ENCODE measurements at places on chromosomes 12 and 14.

DNA sequence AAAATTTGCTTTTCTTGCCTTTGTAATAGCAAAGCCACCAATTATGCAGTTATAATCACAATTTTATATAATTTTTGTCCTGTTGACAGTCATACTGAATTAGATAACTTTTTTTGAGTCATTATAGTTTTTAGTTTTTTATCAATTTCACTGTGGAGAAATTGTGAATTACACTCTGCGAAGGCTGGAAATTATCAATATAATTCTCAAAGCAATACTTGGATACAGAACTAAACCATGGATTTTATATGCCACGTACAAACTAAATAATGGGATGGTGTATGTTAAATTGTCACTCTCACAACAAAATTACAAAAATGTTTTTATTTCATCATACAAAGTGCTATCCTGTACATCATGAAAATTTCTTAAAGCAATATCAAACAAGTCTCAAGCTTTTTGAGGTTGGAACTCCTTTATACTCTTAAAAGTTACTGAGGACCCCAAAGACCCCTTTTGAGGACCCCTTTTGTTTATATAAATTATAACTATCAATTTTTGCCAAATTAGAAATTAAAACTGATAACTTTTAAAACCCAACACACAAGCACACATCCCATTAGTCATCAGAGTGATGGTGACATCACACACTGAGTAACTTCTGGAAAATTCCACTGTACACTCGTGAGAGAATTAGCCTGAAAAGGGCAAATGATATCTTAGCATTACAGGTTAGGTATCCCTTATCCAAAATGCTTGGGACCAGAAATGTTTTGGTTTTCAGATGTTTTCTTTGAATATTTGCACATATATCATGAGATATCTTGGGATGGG lies 19.8 kb upstream of the AQP2 start:
- DNase-seq: no peak

DNA sequence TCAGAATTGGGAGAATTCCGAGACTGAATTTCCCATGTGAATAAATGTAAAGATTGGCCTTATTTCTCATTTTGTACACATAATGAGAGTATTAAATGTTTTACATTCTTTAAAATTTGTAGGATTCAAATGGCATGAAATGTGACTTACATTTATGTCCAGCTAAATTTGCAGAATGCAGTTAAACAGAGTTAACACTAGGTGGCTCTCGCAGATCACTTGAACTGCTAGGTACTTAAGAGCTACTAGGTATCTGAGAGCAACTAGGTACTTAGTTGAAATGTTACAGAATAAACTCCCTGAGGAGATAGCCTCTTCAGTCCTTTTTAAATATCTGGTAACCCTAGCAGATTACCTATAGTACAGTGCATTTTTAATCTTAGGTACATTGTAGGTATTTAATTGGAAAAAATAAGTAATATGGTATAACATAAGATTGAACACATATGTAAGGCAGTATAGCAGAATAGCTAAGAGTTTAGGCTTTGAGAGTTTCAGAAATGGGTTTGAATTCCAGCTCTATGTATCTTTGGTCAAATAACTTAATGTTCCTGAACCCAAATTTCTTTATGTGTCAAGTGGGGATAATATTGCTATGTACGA lies 73.8 kb downstream of the KIAA0586 start:
- DNase-seq: peak; percentile 76

DNA sequence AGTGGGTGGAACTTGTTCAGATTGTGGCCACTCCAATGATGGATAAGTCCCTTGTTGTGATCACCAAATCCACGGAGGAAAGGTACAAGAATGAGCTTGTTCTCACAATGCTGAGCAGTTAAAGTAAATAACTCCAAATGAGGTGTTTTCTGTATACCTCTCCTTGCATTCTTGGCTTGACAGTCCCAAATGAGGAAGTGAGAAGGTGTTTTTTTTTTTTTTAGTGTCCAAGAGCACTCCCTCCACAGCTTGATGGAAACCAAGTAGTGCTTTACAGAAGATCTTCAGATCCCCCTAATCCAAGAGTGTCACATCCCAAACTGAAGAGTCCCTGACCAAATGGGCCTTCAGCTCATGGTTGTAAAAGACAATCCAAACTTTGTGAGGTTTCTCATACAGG lies 153.6 kb downstream of the ATP23 start:
- no peak for DNase-seq

DNA sequence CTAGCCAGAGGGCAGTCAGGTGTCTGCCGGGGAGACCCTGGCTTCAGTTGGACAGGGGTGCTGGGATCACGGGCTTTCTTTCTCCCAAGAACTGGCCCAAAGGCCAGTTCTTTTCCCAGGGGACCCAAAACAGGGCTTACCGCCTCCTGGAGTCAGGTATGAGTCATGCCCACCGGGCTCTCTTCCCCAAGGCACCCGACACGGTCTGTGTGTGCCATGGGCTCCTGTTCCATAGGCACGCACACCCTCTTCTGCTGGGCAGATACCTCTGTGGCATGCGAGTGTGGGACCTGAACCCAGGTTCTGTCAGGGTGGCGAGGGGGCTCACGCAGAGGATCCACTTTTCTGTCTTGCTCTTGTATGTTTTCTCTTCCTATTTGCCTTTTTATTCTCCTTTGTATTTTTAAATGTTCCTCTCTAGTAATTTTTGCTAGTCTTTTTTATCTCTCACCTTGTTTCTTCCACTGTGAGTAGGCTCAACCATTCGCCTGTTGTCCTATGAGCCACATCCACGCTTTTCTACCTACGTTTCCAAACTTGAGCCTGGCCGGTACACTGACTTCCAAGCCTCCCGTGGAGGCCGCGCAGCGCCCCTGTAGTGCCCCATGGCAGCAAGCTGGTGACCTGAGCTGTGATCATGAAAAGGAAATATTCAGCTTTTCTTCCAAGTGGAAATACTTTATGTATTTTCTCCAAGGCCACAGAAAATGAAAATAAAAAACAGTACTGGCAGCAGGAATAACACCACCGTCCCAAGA lies 362.2 kb downstream of the CACNA1C start:
- no peak for DNase-seq

- DNase-seq: no peak
Observed at GRCh38 chr12:120943482-120943881, 34.9 kb upstream of the HNF1A start.

- DNase-seq: no peak
Observed at GRCh38 chr14:81728447-81728846, 194.8 kb upstream of the SEL1L start.

- peak; percentile 16 for DNase-seq
Observed at GRCh38 chr14:91728616-91729183, 3.2 kb downstream of the CATSPERB start.

GRCh38 chr14:76931631-76932402 lies 96.7 kb downstream of the IRF2BPL start:
- DNase-seq: no peak

DNA sequence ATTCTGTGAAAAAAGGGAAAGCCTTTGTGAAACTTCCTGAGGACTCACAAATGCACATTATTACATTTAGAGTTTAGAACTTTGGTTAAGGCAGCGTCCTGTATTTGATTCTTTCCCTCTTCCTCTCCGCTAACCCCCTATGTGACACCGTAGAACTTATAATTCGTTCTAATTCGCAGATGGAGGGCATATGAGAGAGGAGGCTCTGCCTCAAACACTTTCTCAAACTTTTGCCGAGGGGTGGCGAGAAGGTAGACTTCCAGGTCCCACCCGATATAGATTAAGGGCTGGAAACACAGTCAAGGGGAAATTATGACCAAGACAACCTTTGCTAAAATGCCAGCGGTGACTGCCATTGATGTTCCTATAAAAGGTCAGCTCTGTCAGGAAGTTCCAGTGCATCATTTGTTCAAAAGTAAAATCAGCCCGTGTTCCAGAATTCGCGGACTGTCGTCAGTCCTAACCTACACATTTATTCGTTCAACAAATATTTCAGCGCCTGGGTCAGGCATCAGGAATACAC lies 904 bp upstream of the PAPOLA start:
- no peak for DNase-seq

DNA sequence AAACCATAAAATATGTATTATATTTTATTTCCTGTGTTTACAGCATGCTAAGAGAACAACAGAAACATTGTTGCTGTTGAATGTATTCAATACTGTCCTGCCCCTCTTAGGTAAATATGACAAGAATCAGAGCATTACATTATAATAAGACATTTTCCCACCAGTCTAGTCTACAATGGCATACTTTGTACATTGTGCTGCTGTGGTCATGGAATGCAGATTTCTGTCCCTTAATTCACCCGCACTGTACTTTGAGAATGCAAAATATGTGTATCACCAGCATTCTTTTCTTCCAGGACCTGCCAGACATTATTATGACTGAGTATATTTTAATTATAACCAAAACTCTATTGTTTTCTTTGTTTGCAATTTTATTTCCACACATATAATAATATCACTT lies 16.5 kb upstream of the OR10AD1 start:
- DNase-seq: no peak

DNA sequence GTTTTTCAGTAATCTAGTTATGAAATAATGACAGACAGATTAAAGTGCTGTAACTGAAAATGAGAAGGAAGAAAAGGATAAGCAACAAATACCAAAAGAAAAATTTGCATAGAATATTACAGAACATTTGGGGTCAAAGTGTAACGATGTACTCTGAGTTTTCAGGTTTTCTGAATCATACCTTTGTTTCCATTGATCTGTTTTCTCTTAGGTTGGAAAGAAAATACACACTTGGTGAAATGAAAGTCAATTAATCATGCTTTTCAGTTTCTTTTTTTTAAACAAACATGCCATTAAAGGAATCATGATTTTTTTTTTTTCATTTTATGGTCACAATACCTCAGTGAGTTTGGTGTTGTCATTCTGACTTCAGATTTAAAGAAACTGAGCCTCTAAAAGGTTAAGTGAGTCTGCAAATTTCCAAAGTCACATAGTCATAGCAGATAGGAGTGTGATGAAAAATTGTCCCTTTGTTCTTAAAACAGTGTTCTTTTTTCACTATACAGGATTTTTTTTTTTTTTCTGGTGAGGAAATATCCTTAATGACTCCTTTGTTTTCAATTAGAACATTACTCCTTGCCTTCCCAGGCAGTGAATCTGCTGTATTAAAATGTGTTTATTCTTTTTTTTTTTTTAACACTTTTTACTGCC lies 35.9 kb upstream of the PZP start:
- no peak for DNase-seq

GRCh38 chr12:27822076-27822712 lies 42.2 kb upstream of the MANSC4 start:
- peak; percentile 28 for DNase-seq

GRCh38 chr14:92613008-92613658 lies 99.6 kb downstream of the RIN3 start:
- DNase-seq: no peak

- no peak for DNase-seq
Observed at GRCh38 chr12:113285679-113286610, 49.0 kb downstream of the SLC8B1 start.

DNA sequence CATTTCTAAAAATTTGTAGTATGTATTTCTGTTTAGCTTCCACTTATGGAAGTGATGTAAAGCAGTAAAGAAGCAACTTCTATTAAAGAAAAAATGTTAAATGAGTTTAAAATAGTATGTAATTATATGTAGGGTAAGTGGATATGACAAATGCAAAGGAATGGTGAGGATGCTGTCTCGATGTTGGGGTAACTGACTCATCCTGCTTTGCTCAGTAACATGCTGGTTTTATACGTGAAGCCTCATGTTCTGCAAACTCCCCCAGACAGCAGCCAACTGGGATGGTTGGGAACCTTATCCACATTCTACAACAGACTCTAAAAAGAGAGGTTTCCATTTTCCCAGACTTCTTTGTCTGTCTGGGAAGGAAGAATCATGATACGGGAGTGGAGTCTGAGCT lies 1006.4 kb upstream of the TMEM132C start:
- DNase-seq: no peak

DNA sequence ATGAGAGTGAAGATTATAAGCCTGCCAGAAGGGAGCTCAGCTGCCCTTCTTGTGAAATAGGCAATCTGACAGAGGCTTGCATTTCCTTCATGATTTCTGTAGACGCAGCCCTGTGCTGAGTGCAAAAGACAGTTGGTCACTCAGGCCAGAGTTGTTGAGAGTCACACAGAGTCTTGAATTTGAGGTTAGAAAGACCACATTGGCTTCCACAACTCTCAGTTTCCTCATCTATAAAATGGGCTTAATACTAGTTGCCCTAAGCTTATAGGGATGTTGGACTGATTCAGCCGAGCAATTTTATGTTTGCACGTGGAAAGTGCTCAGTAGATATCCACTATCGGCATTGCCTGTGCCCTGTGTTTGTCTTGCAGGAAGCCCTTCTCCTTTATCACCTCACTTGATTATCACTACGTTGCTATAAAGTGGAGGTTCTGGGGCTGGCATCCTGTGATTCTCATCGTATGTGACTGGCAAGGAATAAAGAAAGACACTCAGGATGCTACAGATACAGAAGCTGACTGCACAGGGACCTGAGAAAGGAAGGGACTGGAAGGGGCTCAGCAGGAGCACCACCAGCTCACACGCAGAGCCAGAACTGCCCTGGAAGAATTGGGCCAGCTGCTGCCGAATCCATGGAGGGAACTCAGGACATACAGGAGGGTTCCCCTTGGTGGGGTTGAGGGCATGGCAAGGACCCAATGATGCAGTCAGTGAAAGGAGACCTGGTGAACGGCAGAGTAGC lies 19.8 kb upstream of the SERPINA4 start:
- DNase-seq: no peak

DNA sequence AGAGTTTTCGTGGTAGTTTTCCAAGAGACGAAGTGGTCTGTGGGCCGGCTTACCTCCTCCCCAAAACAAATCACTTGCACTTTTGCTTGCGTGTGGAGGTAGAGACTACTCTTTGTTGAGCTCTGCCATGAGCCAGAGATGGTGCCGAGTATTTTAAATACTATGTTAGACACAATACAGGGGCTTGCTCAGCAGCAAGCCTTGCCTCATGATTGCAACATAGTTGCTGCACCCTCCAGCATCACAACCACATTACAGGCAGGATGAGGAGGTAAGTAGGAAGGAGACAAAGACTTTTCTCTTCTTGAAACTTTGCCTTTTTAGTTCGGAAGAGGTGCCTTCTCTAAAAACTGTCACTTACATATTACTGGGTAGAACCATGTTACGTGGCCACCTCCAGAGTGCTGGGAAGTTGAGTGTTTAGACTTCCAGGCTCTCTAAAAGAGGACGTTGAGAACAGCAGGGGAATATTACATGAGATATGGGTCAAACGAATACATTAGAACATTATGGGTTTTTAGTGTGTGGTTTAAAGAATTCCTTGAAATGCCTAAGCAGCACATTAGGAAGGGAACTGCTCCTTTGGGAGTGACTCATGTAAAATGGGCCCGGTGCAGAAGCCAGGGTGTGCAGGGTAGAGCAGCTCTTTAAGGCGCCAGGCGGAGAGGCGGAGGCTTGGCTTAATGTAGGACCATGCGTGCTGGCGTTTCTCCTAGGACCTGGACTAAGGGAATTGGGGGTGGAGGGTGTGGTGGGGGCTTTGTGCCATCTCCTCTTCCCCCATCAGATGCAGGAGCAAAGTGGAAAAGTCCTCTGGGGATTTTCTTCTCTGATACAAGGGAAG lies 110.6 kb upstream of the PRMT8 start:
- no peak for DNase-seq

DNA sequence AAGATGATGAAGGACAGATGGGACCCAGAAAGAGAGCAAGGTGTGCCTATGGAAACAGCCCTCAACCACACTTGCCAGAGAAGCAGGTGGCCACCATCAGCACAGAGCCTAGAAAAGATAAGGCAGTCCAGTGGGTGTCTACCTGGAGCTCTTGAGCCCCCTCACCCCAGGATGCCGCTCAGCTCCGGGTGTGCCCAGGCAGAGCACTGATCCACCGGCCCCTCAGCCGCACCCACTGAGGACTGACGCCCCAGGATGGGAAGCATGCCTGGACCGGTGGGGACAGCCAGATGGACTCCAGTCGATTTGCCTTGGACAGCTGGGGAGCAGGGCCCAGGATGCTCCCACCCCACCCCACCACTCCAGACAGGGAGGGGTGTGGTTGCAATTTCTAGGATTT lies 15.1 kb upstream of the ZFP36L1 start:
- DNase-seq: no peak

Data from AG09309 (cell line).